Stimulated activated CD4-positive, alpha-beta T cell treated with anti-CD3 and anti-CD28 coated beads, Interleukin-2, amount 100 ng/mL, for 24 hours (primary cell): ENCODE measurements at places on chromosomes 16 and 17.

DNA sequence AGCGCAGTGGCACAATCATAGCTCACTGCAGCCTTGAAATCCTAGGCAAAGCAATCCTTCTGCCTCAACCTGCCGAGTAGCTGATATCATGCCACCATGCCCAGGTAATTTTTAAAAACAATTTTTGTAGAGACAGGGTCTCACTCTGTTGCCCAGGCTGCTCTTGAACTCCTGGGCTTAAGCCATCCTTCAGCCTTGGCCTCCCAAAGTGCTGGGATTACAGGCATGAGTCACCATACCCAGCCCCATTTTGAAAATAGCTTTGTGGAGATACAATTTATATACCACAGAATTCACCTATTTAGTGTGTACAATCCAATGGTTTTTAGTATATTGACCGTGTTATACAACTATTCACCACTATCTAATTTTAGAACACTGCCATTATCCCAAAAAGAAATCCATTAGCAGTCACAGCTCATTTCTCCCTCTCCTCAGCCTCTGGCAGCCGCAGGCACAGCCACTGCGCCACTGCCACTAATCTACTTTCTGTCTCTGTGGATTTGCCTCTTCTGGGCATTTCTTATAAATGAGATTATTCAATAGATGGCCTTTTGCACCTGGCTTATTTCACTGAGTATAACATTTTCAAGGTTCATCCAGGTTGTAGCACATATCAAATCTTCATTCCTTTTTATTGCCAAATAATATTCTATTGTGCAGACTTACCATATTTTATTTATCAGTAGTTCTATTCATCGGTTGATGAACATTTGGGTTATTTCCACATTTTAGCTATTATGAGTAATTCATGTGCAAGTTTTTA is 6.5 kb downstream of the RNF157 start:
- DNase-seq: no peak

GRCh38 chr17:78665952-78666920 is 89.0 kb upstream of the DNAH17 start:
- peak; percentile 58 for DNase-seq

GRCh38 chr17:48151220-48151619 is 43.7 kb downstream of the SNX11 start:
- no peak for DNase-seq

DNA sequence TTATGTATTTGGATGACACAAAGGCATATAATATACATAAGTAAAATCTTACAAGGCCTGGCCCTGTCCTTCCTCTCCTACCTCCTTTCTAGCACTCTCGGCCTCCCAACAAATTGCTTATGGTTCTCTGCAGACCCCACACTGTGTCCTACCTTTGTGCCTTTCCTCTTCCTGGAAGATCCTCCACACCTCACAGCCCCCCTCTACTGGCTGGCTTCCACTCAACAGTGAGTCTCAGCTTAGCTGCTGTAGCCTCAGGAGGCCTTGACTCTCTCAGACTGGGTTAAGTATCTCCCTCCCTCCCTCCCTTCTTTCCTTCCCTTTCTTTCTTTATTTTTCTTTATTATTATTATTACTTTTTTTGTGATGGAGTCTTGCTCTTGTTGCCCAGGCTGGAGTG is 8.3 kb upstream of the SLC52A1 start:
- no peak for DNase-seq

GRCh38 chr17:70123193-70123592 is 46.1 kb upstream of the KCNJ2 start:
- no peak for DNase-seq

DNA sequence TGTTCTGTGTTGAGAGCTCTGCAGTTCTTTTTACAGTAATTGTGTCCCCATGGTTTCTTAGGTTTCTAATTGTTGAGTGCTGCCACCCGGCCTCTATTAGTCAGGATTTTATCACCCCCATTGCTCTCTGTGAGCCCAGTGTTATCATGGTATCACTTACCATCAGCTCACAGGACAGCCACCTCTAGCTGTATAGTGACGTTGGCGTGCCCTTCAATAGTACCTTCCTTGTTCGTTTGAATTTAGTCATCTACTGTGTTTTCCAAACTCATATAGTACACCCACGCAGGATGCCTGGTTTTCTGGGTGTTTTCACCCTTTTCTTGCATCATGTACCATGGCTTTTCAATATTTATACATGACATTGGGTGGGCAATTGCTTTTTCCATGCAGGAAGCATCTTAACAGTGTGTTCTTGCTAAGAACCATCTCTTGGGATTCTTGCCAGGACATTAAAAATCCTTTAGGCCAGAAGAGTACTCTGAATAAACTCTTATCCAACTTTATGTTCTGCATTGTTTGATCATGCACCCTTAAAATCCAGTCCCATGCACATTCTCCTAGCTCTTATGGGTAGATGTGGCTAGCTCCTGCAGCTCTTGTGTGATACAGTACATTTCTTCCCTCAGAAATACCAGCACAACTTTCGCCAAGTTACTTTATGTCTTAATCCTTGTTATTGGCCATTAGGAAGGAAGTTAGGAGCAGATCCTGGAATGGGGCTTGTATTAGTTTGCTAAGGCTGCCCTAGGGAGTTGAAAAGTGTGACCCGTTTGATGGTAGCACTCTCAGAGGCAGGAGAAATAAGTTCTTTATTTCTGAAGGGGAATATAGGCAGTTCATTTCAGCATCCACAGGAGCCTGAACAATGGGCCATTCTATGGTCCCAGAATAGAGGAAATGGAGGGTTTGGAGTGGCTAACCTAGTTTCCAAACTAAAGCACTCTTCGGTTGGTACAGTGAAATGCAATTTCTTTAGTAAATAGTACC is 11.3 kb upstream of the ABCA10 start:
- DNase-seq: no peak

DNA sequence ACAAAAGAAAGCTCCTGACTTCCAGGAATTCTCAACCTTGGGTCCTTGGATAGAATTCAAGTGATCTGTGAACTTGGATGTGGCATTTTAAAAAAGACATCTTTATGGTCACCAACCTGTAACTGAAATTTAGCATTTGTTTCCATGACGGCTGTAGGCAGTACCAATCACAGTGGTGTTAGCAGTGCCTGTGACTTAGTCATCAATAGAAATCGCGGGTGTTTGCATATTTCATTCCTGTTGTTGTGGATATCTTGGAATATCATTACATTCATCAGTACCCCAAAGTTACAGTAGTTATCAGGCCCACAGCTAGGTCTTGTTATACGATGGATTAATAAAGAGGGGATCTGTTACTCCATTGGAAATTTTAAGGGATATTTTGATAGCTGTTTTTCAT is 81.6 kb downstream of the CMIP start:
- no peak for DNase-seq

DNA sequence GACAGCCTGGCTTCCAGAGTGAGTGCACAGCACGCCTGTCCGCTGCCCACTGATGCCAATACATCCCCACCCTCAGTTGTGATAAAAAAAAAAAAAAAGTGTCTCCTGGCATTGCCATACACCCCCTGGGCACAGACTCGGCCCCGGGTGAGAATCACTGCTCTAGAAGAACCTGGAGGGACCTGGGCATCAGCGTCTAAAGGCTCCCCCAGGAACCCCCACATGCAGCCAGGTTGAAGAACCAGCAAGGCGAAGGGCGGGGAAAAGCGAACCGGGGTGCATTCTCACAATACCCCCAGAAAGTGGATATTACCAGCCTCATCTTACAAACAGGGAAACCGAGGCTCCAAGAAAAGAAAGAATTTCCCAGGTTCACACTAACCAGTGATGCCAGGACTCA is 27.7 kb downstream of the TBC1D16 start:
- no peak for DNase-seq

GRCh38 chr17:50605429-50605828 is 29.3 kb upstream of the ABCC3 start:
- DNase-seq: no peak

DNA sequence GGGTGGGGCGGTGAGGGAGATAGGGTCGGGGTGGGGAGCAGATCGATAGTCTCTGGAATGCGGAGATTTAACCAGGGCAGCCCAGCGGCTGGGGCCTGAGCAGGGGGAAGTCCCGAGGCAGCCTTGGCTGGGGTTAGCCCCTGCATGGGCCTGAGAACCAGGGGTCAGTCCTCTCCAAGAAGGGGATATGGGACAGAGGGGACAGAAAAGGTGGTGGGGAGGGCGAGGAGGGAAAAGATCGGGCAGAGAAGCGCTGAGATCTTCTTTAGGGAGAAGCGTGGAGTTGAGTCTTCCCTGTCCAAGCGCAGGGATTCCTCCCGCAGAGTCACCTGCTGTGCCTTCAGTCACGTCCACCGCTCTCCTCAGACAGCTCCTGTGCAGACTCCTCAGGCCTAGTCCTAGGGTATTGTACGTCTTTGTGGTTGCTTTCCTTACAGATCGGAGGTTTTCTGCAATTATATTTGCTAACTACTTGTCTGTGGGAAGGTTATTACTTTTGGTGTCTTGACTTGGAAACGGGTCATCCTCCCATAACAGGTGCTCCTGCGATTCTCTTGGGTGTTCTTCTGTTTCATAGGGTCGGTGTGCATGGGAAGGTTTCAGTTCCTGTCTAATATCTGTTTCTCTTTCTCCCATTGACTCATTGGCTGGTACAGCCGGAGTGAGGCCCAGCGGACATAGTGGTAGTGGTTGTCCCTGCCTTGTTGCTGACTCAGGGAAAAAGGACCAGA is 952 bp downstream of the CD300A start:
- DNase-seq: no peak

- no peak for DNase-seq
These were observed 70.9 kb upstream of the ATP2A3 start for GRCh38 chr17:4035081-4035680.

- no peak for DNase-seq
These were observed 7.2 kb upstream of the JPT2 start for GRCh38 chr16:1670866-1671265.

GRCh38 chr16:28497861-28498599 is 3.6 kb downstream of the APOBR start:
- DNase-seq: no peak

DNA sequence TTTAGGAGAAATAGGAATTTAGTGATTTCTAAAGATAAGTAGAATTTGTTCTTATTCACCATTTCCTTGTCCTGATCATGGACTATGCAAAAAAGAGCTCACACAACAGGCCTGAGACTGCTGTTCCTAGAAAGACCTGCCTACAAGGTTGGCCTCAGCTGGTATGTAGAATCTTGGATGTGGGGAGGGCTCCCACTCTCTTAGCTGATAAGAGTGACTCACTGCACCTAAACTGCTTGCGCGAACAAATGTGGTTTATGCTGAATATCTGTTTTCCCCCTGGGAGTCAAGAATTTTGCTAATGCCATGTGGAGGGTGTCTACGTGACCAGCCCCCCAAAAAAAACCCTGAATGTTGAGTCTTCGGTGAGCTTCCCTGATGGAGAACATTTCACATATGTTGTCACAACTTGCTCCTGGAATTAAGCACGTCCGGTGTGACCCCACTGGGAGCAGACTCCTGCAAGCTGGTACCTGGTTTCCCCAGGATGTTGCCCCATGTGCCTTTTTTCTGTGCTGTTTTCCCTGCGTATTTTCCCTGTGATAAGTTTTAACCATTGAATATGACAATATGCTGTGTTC is 68.8 kb upstream of the HSBP1 start:
- DNase-seq: no peak

GRCh38 chr16:5073279-5073629 is 1.6 kb downstream of the ALG1 start:
- no peak for DNase-seq

- no peak for DNase-seq
These were observed 53.0 kb downstream of the LDHD start for GRCh38 chr16:75063549-75064088.

DNA sequence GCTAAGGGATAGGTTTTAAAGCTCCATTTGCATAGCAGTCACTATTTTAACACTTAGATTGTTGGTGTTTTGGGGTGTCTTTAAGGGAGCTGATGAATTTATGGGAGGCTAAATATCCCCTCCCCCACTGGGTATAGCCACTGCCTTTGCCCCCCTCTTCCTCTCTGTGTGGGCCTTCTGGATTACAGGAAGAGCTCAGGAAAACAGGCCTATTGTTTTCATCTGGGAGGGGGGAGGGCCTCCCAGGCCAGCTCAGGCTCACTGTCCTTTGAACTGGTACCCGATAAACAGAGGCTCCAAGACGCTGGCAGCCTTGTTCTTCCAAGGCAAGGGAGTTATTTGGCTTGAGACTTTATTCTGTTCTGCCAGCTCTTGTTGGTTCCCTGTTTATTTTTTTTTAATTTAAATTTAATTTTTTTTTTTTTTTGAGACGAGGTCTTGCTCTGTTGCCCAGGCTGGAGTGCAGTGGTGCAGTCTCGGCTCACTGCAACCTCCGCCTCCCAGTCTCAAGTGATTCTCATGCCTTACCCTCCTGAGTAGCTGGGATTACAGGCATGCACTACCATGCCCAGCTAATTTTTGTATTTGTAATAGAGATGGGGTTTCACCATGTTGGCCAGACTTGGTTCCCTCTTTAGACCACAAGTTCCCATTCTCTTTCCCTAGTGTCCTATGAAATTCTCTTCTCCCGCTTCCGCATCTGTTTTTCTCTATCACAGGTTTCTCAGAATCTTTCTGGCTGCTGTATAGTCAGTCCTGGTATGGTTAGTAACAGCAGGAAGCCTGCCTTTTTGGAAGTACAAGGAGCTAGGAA is 25.1 kb downstream of the MINK1 start:
- no peak for DNase-seq

- no peak for DNase-seq
These were observed 31.9 kb upstream of the C16orf78 start for GRCh38 chr16:49341706-49342105.

- no peak for DNase-seq
These were observed 296.6 kb downstream of the NPIPA8 start for GRCh38 chr16:18039931-18040330.

DNA sequence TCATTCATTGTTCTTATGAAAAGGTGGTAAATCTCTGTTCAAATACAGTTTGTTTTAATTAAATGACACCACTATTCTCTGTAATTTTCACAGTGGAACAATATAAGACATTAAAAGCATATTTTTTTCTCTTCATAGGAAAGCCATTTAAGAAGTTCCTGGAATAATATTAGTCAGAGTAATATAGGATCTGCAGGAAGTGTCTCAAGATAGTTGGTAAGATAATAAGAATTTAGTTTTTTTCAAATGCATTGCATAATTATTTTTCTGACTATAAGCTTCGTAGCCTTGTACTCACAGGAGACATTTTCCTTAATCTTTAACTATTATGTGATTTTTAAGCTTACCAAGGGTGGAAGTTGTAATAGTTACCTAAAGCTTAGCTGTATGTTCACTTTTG is 16.9 kb downstream of the STXBP4 start:
- no peak for DNase-seq

DNA sequence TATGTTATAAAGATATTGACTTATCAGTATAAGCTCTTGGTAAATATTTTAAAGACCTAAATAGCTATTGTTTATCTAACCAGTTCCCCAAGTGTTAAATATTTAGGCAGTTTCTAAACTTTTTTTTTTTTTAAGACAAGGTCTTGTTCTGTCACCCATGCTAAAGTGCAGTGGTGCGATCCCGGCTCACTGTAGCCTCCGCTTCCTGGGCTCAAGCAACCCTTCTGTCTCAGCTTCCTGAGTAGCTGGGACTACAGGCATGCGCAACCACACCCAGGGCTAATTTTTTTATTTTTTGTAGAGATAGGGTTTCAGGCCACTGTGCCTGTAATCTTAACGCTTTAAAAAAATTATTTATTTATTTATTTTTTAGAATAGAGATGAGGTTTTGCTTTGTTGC is 43.5 kb downstream of the SNX29 start:
- DNase-seq: no peak

- peak; percentile 50 for DNase-seq
These were observed 62.8 kb downstream of the GRB7 start for GRCh38 chr17:39800540-39800939.
